Aortic smooth muscle cell (primary cell): ENCODE measurements at places on chromosomes 16 and 17. TPM values are rescaled to one million over a fixed set of nuclear protein-coding genes. Genes with fewer than 3 reads are reported as not detected.

RBBP6 gene
- total RNA-seq: 9.2 and 15.4 TPM in 2 replicates

C17orf67 gene
- total RNA-seq: 0.53 and 0.87 TPM in 2 replicates

NUDT7 gene
- 8.3 and 9.7 TPM in 2 replicates for total RNA-seq

ZC3H7A gene
- 37.1 and 45.1 TPM in 2 replicates for total RNA-seq
